ENCODE measurements at places on chromosomes 7 and 10. TPM values are rescaled to one million over a fixed set of nuclear protein-coding genes. Genes with fewer than 3 reads are reported as not detected.

DNA sequence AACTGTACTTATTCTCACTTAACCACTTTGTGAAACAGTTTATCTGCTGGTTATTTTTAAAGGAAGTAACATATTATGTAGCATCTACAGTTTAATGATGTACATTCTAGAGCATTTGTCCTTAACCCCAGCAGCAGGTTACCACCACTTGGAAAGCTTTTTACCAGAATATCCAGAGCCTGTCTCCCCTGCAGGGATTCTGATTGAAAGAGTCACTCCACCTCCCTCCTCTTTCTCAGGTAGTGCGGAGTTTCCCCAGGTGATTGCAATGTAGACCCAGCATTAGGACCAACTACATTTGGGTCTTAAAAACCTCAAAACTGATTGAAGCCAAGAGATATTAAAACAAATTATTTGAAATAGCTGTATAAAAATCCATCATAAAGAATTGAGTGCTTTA lies 53.1 kb downstream of the NRG3 start:
- H3K4me1 ChIP-seq, result no peaks in the 10 kb centered on the region
- no peaks in the 10 kb centered on the region for H3K36me3 ChIP-seq
- no peaks in the 10 kb centered on the region for H3K27me3 ChIP-seq
- DNase-seq, result no peak

Gene ADIRF
- not detected for total RNA-seq

DNA sequence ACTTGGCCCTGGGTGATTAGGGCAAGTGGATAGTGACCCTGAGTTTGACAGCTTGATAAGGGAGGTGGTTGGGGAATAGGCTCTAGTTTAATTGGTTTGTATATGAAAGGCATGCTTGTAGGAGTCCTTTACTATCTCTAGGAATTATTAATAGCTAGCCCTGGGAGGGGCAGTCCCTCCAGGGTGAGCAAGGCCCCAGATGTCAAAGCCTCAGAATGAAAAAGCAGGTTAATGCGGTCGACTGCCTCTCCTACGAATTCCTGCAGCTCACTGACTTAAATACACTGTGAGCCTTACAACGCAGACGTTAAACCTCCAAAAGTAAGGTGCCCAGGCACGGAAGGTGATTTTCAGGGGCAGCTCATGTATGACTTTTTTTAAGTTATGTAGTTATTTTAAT lies 5.2 kb upstream of the BTBD16 start:
- H3K27ac ChIP-seq, result no peak overlapping the region
- H3K36me3 ChIP-seq, result no peaks in the 10 kb centered on the region
- DNase-seq, result no peak
- H3K4me3 ChIP-seq, result no peak overlapping the region

GRCh38 chr10:28058746-28059145 lies 59.9 kb upstream of the ODAD2 start:
- H3K27ac ChIP-seq, result no peak overlapping the region
- peaks cover 31% of the 10 kb centered on the region for H3K36me3 ChIP-seq
- H3K4me1 ChIP-seq, result no peaks in the 10 kb centered on the region
- DNase-seq, result no peak
- no peaks in the 10 kb centered on the region for H3K27me3 ChIP-seq

DNA sequence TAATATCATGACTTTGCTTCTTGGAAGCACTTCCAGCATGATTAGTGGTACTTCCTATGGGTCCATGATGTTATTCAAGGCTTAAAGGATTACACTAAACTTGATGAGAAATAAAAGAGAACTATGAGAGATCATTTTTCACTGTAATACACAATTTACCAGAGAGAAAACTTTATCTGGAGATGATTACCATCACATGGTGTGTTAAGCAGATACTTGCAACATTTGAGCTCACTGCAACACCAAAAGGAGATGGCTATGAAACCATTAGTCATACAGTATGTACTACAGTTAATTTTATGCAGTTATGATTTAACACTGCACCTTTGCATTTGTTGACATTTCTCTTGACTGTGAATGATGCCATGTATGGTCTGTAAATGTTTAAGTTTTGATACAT lies 311.3 kb upstream of the AOAH start:
- H3K27ac ChIP-seq, result no peak overlapping the region
- no peaks in the 10 kb centered on the region for H3K4me1 ChIP-seq
- no peaks in the 10 kb centered on the region for H3K27me3 ChIP-seq
- no peak overlapping the region for H3K4me3 ChIP-seq

GRCh38 chr10:62491597-62491996 lies 117.4 kb downstream of the ZNF365 start:
- H3K4me1 ChIP-seq, result no peaks in the 10 kb centered on the region
- no peak overlapping the region for H3K4me3 ChIP-seq
- no peaks in the 10 kb centered on the region for H3K27me3 ChIP-seq

- no peak overlapping the region for H3K27ac ChIP-seq
- DNase-seq, result no peak
- H3K36me3 ChIP-seq, result no peaks in the 10 kb centered on the region
- no peaks in the 10 kb centered on the region for H3K27me3 ChIP-seq
Observed at GRCh38 chr10:33214174-33214573, 120.3 kb downstream of the NRP1 start.

- H3K4me1 ChIP-seq, result no peaks in the 10 kb centered on the region
- no peaks in the 10 kb centered on the region for H3K36me3 ChIP-seq
- no peak overlapping the region for H3K4me3 ChIP-seq
- DNase-seq, result no peak
- H3K27ac ChIP-seq, result no peak overlapping the region
Observed at GRCh38 chr10:129140921-129141885, 325.8 kb upstream of the MGMT start.

- H3K4me3 ChIP-seq, result no peak overlapping the region
- H3K36me3 ChIP-seq, result no peaks in the 10 kb centered on the region
- DNase-seq, result no peak
- no peak overlapping the region for H3K27ac ChIP-seq
- H3K4me1 ChIP-seq, result peaks cover 30% of the 10 kb centered on the region
- no peaks in the 10 kb centered on the region for H3K27me3 ChIP-seq
Observed at GRCh38 chr7:143280566-143280965, 4.2 kb upstream of the TMEM139 start.

- H3K27ac ChIP-seq, result no peak overlapping the region
- H3K36me3 ChIP-seq, result no peaks in the 10 kb centered on the region
- no peak for DNase-seq
Observed at GRCh38 chr7:129864042-129864441, 88.7 kb downstream of the UBE2H start.

- H3K4me1 ChIP-seq, result peaks cover 14% of the 10 kb centered on the region
- H3K27ac ChIP-seq, result no peak overlapping the region
- no peaks in the 10 kb centered on the region for H3K27me3 ChIP-seq
- H3K4me3 ChIP-seq, result no peak overlapping the region
Observed at GRCh38 chr10:61749291-61749690, 86.6 kb downstream of the CABCOCO1 start.

DNA sequence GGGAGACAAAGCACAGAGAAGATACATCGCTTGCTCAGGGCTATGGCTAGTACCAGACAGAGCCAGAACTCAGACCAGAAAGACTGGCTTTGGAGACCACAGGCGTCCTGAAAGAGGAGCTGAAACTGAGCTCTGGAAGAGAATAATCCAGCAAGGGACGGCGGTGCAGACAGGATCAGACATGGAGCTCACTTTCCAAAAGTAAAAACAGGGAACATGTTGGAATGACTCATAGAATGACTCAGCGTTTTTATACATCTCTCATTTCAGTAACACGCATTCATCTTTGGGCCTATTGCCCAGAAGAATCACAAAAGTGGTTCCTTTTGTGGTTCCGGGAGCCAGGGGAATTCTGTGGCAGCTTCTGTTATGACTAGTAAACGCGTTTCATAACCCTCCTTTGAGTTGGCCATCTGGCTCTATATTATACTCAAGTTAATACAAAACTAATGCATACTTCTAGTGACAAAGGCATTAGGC lies 37.2 kb downstream of the PLEKHS1 start:
- H3K36me3 ChIP-seq, result no peaks in the 10 kb centered on the region
- H3K4me3 ChIP-seq, result no peak overlapping the region
- peak; percentile 15 for DNase-seq
- no peak overlapping the region for H3K27ac ChIP-seq

- H3K4me3 ChIP-seq, result no peak overlapping the region
- DNase-seq, result no peak
- no peak overlapping the region for H3K27ac ChIP-seq
Observed at GRCh38 chr10:110260746-110261477, 43.8 kb downstream of the SMNDC1 start.

Gene BTBD16
- not detected for total RNA-seq

DNA sequence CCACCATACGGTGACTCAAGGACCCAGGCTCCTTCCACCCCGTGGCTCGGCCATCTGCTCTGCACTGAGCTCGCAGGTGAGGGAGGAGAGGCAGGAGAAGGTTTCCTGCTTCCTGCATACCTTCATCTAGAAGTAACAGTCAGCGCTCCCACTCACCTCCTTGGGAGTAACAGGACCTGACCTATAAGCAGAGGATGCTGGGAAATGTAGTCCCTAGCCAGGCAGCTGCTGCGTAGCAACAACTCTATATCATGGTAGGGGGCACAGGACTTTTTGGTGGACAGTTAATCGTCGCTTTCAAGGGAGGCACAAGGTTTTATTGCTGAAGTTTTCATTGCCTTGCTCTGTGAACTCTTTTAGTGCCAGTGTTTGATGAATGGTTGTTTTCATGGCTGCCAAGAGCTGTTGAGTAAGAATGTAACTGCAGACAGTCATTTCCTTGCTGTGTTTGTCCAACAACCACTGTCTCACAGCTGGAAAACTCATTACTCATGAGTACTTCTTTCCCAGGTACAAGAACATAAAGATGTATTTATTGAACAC lies 10.2 kb upstream of the ZFYVE27 start:
- no peak overlapping the region for H3K4me3 ChIP-seq
- H3K27ac ChIP-seq, result no peak overlapping the region
- no peaks in the 10 kb centered on the region for H3K4me1 ChIP-seq
- no peaks in the 10 kb centered on the region for H3K27me3 ChIP-seq

GRCh38 chr10:127977357-127978009 lies 70.6 kb downstream of the PTPRE start:
- no peak overlapping the region for H3K4me3 ChIP-seq
- peaks cover 9% of the 10 kb centered on the region for H3K4me1 ChIP-seq
- no peaks in the 10 kb centered on the region for H3K36me3 ChIP-seq
- H3K27me3 ChIP-seq, result no peaks in the 10 kb centered on the region

Gene CYP2C19
- total RNA-seq, result not detected

DNA sequence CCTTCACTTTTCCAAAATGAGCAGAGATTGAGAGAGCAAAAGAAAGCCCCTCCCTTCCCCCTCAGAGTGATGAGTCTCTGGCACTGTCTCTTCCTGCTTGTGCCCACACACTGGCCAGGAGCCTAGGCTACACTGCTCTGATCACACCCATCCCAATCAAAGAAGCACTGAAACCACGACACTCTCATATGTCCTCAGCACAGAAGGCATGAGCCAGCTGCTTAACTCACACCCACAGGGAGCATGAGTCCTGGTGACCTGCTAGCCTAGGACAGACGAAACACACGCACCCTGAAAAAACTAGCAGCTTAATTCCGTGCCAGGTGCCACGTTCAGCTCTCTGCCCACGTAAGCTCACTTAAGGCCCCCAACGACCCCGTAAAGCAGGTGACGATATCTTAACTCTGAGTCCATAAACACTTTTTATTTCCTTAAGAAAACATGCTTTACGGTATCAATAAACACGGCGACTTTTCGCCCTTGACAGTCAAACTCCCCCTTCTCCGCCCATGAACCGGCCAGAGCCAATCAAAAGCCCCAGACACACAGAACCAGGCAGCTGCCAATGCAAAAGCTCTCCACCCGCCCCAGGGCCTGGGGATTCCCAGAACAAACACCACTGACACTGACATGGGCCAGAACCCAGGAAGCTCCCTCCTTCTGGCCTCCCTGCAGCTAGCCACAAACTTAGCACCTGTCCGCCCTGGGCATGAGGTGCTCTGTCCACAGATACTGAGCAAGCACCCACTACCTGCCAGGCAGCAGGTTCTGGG lies 69.0 kb downstream of the TNRC18 start:
- DNase-seq, result no peak
- no peak overlapping the region for H3K4me3 ChIP-seq
- H3K36me3 ChIP-seq, result peaks cover 77% of the 10 kb centered on the region
- peaks cover 6% of the 10 kb centered on the region for H3K4me1 ChIP-seq

DNA sequence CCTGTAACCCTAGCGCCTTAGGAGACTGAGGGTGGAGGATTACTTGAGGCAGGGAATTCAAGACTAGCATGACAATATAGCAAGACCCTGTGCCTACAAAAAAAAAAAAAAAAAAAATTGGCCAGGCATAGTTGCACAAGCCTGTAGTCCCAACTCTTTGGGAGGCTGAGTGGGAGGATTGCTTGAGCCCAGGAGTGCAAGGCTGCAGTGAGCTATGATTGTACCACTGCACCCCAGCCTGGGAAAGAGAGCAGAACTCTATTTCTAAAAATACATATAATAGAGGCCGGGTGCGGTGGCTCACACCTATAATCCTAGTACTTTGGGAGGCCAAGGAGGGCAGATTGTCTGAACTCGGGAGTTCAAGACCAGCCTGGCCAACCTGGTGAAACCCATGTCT lies 10.2 kb upstream of the SORBS1 start:
- no peak overlapping the region for H3K27ac ChIP-seq
- no peak for DNase-seq
- H3K36me3 ChIP-seq, result no peaks in the 10 kb centered on the region
- H3K4me3 ChIP-seq, result no peak overlapping the region
- peaks cover 3% of the 10 kb centered on the region for H3K27me3 ChIP-seq
- H3K4me1 ChIP-seq, result no peaks in the 10 kb centered on the region

Gene TMEM270
- total RNA-seq, result not detected

DNA sequence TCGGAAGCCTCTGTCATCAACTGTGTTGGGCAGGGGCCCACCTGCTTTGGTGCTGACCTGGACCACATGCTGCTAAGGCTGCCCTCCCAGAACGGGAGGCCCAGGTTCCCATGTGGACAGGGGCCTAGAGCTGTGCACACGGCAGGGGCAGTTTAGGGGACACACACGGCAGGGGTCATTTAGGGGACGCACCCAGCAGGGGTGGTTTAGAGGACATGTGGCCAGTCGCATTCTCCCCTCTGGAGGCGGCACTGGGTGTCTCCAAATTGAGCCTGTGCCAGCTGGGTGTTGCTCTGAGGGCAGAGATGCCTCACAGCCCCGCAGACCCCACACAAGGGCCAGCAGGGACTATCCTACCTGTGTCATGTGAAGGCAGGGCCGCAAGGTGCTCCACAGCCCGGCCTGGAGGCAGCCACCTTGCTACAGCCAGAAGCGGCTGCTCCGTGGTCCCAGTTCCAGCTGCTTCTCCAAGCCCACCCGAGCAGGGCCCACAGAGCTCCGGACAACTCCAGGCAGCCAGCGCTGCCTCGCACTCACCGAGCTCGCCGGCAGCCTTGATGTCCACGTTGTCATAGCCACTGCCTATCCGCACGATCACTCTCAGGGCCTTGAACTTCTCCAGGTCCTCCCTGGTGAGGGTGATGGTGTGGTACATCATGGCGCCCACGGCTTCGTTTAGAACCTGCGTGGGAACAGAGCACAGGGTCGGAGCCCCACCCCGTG lies 60.7 kb downstream of the ZRANB1 start:
- DNase-seq, result no peak
- peaks cover 5% of the 10 kb centered on the region for H3K4me1 ChIP-seq
- no peaks in the 10 kb centered on the region for H3K36me3 ChIP-seq
- H3K27me3 ChIP-seq, result peaks cover 2% of the 10 kb centered on the region
- H3K27ac ChIP-seq, result no peak overlapping the region

Gene MYO3A
- total RNA-seq, result not detected

Data from CD4-positive, alpha-beta T cell (primary cell).